ENCODE measurements at places on chromosomes 2 and 18. TPM values are rescaled to one million over a fixed set of nuclear protein-coding genes. Genes with fewer than 3 reads are reported as not detected.
A peak's percentile ranks its signal among the peaks of the same experiment; 100 is the strongest.

- DNase-seq: no peak
These were observed 52.5 kb downstream of the ZNF236 start for GRCh38 chr18:76874642-76875389.

GRCh38 chr2:157758586-157758985 lies 117.5 kb downstream of the ACVR1 start:
- DNase-seq: no peak

GRCh38 chr2:108418416-108418815 lies 30.6 kb upstream of the GCC2 start:
- DNase-seq: no peak

PLCL1 gene
- total RNA-seq: 26.8 TPM

STPG4 gene
- not detected for total RNA-seq

CYP27A1 gene
- 23.4 TPM for total RNA-seq

DNA sequence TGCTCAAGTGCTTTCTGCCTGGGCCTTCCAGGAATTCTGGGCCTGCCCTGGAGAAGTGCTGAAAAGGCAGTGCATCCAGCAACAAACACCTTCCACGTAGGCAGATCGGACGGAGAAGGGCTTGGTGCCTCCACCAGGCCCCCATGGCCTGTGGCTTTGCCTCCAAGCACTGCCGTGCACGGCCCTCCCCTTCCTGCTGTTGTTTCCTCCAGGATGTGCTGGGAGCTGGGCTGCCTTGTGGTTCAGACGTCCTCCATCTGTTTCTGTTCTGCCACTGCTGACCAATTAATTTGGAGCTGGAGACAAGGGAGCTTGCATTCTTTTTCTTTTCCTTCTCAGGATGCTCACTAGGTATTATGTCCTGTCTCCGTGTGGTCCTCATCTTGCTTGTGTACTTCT lies 197.0 kb downstream of the HRH4 start:
- DNase-seq: no peak

RSAD2 gene
- 3.6 TPM for total RNA-seq

UPP2 gene
- total RNA-seq: not detected

BUB1 gene
- total RNA-seq: 1.4 TPM

DNA sequence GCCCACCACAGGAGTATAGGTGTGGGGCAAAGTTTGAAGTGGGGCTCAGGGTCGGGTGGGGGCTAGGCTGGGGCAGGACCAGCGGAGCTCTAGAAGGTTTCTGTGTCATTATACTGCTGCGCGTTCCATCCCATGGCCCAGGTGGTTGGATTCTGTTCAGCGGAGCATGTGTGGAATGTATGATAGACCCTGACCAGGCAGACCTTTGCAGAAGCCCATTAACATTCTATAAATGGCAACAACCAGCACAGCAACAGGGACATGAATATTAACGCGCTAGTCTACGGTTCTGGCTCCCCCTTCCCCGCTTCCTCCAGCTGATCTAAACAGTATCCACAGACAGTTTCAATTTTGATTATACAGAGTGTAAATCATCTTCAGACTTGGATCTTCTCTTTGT lies 4.1 kb upstream of the PRKCE start:
- no peak for DNase-seq

DNA sequence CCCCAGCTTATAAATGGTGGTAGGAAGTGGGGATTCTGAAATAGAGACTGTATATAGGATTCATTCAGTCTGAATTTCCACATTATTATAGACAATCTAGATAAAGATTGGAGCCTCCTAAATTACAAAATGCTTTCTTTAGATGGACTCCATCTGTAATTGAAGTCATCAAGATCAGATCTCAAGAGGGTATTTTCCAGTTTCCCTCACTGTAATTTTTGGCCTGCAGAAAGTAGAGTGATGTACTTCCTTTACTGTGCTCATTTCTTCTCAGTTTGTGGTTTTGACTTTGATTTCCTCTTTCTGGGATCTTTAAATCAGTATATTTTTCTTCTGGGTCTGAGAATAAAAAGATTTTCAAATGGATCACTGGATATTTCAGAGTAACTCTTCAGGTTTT lies 7.2 kb downstream of the BABAM2 start:
- no peak for DNase-seq

OSBPL6 gene
- 4.8 TPM for total RNA-seq

GRCh38 chr2:73246850-73247249 lies 12.7 kb downstream of the CCT7 start:
- no peak for DNase-seq

DNA sequence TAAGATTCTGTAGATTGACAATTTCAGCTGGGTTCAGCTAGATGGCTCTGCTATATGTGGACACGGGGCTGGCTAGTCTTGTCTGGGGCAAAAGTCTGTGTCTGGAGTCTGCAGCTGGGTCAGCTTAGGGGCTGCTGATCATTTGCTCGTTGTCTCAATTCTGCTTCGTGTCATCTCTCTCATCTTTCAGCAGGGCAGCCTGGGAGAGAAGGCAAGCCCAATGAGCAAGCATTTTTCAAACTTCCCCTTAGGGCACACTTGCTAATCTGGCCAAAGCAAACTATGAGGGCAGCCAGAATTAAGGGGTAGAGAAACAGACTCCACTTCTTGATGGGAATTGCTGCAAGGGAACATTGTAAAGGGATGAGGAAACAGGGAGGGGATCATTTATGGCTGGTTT lies 462.6 kb downstream of the SLC4A3 start:
- no peak for DNase-seq

- no peak for DNase-seq
These were observed 51.0 kb downstream of the CPO start for GRCh38 chr2:206990360-206990759.

FAHD2B gene
- 22.9 TPM for total RNA-seq

GRCh38 chr2:108616751-108617161 lies 82.5 kb downstream of the LIMS1 start:
- DNase-seq: no peak

DNA sequence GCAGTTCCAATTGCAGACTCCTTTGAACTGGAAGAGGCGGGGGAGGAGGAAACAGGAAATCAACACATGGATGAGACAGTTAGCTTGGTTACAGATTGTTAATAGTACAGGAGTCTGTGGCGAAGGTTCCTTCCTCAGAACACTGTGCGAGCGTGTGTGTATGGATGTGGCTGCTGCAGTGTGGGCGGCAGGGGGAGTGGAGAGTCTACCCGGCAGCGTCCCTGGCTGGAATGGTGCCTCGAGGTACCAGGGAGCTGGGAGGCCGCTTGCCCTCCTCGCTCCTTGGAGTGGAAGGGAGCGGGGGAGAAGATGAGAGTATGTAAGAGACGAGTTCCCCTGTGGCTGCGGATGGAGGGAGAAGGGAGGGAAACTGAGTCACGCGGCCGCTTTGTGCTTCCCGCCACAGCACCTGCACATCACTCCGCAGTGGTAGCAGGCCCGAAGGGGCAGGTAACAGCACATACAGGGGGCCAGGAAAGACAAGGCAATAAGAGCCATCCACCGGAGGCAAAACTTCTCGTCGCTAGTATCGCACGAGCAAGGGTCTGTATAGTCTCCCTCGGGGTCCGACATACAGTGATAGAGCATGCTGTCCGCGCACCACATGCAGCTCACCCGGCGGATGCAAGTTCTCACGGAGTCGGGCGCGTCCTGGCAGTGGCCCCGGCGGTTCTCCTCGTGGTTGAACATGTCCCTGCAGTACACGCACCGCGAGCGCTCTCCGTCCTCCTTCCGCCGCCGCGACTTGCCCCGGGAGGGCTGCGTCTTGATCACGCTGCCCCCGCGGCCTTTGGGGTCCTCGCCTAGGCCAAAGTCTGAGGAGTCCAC lies 85.7 kb downstream of the ACTR2 start:
- DNase-seq: no peak

IL36A gene
- not detected for total RNA-seq

SOS1 gene
- 21.3 TPM for total RNA-seq

CCDC178 gene
- not detected for total RNA-seq

MTLN gene
- 111 TPM for total RNA-seq

HOXD11 gene
- total RNA-seq: not detected

DNA sequence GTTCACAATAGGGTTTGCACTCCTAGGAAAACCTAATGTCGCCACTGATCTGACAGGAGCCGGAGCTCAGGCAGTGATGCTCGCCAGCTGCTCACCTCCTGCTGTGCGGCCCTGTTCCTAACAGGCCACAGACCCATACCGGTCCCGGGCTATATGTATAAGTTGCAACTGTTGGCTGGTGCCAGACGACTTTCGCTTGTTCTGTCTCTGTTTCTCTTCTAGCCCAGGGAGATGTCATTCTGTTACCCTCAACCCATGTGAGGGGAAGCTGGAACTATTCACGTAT lies 170.3 kb downstream of the BCL2 start:
- DNase-seq: no peak

- no peak for DNase-seq
These were observed 764.1 kb upstream of the NXPH2 start for GRCh38 chr2:139544186-139544851.

- DNase-seq: no peak
These were observed 239.5 kb downstream of the CNTNAP5 start for GRCh38 chr2:124264551-124265091.

DNA sequence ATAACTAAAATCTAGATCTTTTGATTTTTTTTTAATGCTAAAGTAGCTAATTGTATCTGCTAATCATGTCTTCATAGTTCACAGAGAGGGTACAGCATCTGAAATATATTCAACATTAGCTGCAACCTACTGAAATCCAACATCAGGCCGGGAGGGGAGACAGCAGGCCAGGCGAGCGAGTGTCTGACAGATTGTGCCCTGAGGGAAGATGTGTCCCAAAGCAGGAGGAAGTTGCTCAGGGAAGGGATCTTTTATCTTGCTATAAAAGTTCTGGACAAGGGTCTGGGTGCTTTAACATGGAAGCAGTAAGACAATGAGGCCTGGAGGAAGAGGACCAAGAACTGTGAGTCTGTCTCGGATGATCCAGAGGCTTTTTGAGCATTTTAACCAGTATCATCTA lies 274.1 kb downstream of the AFF3 start:
- no peak for DNase-seq

UGT1A7 gene
- total RNA-seq: not detected

DNA sequence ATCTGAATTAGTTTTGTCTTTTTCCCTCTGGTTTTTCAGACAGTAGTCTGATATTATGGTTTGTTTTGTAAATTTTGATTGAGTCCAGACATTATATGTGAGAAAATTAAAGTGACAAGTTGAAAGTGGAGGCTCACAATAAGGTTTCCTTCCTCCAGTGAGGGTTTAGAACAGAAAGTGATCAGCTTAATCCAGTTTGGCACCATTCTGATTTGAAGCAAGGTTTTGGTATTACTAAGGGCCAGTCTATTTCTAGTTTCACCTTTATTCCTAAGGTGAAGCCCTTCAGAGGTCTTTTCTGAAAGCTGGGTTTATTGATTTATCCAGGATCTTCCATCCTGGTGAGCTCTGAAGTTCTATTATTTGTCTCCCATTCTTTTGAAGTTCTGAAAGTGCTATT lies 68.7 kb downstream of the CDC42EP3 start:
- no peak for DNase-seq

DNA sequence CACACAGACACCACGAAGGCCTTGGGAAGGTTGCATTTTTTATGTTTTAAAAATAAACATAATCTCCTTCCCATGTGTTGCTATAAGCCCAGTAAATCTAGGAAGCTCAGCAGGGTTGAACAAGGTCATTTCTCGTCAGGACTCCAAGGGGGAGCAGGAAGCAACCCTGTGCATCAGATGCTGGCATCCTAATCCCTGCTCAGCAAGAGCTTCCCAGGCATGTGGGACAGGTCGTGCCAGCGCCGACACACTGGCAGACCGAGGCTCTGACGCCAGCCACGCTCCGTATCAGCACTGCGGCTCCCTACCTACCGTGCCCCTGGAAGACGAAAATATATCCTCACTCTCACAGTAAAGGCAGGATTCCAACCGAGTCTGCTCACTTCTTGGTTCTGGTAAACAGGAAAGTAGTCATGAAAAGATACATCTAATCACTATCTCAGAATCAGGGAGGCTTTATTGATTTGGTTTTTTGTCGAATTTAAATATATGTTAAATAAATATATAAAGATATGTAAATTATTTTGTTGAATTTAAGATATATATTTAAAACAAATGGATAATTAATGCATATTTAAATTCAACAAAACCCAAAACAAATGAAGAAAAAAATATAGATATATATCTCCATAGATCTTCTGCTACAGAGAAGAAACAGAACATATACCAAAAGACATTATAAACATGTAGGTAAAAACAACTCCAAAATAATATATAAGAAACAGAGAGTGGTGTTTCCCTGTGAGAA lies 61.4 kb downstream of the TXNL1 start:
- DNase-seq: no peak

DNA sequence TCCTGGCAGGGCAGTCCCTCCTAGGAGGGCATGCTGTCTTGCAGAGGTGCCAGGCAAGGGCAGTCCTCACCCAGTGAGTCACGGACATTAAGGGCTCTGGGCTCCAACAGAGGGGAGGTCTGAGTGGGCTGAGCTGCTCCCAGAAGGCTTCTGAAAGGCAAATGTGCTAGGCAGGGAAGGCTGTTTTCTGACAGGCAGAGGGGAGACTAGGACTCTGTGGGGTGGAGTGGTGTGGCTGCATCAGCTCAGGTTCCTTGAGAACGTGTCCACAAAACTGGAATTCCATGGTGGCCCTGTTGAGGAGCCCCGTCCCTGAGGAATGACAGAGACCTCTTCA lies 283.5 kb downstream of the MYCN start:
- no peak for DNase-seq

DNA sequence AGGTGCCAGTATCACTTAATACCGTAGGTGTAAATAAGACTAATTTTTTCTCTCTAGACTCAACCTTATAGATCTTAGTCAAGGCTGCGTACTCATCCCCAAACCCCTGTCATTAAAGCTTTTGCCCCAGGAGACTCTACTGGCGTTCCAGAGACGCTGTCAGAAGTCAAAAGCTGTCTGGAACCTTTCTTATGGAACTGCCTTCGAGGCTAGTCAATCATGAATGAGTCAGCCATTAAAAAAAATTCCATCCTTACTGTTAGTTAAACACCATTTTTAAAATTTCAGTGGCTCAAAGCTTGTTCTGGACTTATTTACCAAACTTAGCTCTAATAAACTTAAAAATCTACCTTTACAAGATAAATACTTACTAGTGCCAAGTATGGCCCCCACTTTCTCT lies 52.1 kb downstream of the SPRED2 start:
- no peak for DNase-seq

- peak; percentile 70 for DNase-seq
These were observed 108.7 kb downstream of the MAP3K20 start for GRCh38 chr2:173184031-173185004.

DNA sequence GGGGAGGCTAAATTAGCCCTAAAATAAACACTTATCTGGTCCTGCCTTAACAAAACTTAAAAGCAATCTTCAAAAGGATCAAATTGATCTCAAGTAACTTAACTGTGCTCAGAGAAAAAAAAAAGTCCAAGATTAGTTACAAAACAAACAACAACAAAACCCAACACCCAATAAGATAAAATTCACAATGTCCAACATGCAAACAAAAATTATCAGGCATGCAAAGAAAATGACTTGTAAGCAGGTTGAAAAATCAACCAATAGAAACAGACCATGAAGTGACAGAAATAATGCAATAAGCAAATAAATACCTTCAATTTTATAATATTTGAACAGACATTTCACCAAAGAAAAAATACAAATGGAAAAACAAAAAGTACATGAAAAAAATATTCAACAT lies 4.0 kb upstream of the REEP1 start:
- no peak for DNase-seq
